ENCODE measurements at places on chromosomes 12 and 14.

DNA sequence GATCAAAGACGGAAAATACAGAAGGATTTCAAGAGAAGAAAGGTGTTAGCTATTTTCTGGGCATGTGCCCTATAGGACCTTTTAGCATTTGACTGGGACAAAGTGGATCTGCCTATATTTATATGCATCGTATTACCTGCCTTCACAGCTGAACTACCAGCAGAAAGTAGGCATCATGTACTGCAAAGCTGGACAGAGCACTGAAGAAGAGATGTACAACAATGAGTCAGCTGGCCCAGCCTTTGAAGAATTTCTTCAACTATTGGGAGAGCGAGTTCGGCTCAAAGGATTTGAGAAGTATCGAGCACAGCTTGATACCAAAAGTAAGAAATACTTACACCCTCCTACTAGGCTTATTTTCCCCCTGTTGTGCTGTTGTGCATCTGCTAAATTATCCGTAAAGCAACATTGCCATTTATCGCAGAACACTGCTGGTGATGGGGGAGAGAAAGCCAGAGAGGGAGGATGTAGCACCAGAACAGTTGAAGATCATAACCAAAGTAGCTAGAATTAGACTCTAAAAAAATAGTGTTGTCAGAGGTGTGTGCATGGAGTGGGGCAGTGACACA, 282.0 kb upstream of the RGS6 start:
- DNase-seq = no peak

DNA sequence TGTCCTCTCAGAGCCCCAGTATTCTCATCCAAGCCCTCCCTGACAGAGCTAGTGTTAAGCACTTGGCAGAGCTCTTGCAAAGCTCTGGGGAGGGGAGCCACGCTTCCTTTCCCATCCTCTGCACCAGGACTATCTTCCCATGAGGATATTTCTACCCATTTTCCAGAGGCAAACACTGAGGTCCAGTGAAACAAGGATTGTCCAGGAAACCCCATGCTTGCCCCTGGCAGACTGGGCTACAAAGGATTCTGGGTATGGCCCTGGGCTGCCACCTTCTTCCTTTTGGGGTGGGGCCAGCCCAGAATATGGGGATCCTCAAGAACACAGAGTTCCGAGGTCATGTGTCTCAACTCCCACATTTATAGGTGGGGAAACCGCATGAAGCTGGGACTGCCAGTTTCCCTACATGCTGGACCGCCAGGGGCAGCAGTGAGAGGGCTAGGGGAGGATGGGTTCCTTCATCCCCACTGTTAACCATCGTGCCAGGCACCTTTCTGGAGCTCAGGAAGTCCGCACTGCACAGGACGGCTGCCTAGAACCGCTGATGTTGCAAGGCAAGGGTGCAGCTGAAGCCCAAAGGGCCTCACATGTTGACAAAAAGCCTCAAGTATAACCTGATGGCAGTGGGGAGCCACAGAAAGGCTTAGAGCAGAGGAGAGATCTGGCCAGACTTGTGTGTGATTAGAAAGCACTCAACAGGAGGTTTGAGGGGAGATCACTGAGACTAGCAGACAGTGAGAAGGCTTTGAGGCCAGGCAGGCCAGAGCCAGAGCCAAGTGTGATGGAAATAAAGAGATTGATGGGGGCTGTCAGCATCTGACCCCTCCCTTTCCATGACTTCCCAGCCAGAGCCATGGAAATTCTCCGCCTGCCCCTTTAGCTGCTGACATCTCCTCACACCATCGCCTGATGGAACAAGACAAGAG, 5.5 kb upstream of the CCDC85C start:
- DNase-seq = no peak

- no peak for DNase-seq
Measured at GRCh38 chr14:24411443-24412389, 12.9 kb downstream of the NYNRIN start.

DNA sequence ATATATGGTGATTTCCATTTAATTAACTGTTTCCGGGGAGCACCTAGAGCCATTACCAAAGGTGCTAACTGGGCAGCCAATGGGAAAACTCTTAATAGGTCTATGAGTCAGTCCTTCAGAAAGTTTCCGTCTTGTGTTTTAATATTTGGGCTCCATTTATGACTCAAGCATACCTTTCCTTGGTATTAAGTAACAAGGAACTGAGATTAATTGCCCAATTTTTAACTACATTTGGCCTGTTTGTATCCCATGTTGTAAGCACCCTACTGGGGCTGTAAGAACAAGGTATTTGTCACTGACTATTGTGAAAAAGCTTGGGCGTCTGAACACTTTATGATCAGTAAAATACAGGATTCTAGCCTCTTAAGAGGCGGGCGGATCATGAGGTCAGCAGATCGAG, 62.8 kb upstream of the FOXN3 start:
- DNase-seq = no peak

GRCh38 chr12:41122894-41123293, 65.2 kb upstream of the PDZRN4 start:
- DNase-seq = no peak

GRCh38 chr14:93522221-93522620, 91.5 kb downstream of the UNC79 start:
- DNase-seq = no peak

DNA sequence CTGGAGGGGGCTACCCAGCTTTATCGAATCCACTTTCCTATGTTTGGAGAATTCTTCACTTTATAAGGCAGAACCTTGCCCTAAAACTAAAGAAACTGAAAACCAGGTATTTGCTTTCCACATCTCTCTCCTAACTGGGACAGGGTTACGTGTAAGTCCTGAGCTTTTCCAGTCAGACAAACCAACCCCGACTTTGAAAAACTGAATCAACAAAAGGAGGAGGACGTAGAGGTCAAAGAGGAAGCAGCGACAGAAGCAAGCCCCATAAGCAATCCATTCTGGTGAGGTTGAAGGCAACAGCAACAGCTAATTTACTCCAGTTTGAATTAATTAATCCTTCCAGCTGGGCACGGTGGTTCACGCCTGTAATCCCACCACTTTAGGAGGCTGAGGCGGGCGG, 47.2 kb downstream of the LRP6 start:
- no peak for DNase-seq

DNA sequence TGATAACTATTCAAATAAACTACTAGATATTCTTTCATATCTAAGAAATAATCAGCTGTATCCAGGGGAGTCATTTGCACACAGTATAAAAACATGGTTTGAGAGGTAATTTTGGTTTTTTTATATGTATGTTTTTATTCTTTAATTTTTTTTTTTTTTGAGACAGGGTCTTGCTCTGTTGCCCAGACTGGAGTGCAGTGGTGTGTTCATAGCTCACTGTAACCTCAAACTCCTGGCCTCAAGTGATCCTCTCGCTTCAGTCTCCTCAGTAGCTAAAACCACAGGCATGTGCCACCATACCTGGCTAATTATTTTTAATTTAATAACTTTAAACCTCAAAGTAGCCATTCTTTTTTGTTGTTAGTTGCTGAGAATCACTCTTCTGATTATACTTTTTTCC, 1.8 kb downstream of the PRORP start:
- DNase-seq = no peak

- no peak for DNase-seq
Measured at GRCh38 chr12:71556448-71556847, 107.2 kb downstream of the ZFC3H1 start.

GRCh38 chr12:129378496-129378895, 525.2 kb downstream of the GLT1D1 start:
- no peak for DNase-seq

- no peak for DNase-seq
Measured at GRCh38 chr14:34103176-34103575, 152.3 kb upstream of the EGLN3 start.

GRCh38 chr14:31622060-31622459, 60.9 kb downstream of the NUBPL start:
- no peak for DNase-seq

DNA sequence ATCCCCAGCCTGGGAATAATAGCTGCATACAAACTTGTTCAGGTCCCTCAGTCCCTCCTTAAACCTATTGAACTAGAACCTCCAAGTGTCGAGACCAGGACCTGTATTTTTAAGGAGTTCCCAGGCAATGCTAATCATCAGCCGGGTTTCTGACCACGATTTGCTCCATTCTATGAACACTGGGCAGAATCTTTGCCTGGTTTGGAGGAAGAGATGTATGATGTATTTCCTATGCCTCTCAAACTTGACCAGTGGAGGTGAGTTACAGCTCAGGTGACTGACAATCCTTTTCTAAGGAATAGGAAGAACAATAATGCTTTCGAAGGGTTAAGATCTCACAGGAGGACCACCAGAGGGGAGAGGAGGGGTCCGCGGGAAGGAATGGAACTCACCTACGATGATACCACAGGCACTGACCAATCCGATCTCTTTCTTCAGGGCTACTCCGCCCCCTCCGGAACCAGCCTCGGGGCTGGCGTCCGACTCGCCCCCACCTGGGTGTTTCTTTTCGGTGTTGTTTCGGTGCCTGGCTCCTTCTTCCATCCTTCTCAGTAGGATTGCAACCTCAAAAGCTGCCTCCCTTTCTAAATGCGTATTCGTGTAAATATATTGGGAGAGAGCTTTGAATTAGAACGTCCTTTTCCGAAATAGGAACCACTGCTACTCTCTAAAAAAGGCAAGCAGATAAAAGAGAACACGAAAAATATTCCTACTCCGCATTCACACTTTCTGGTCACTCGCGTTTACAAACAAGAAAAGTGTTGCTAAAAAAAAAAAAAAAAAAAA, 895 bp downstream of the SLC7A8 start:
- no peak for DNase-seq

- no peak for DNase-seq
Measured at GRCh38 chr14:54908190-54908589, 5.6 kb upstream of the GCH1 start.

DNA sequence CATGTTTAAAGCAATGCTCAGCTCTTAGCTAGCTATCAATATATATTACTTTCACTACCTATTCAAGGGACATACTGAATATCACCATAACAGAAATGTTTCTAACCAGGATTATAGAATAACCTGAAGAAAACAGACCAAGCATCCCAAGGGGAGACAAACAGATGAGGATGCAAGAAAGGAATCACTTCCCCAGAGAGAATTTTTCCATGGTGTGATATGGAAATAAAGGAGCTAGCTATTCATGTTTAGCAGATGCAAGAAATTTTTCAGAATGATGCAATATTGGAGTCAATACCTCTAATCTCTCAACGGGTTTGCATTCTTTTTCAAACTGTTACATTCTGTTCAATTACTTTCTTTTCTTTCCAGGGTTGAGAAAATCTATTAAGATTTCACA, 538.9 kb upstream of the FLRT2 start:
- no peak for DNase-seq

DNA sequence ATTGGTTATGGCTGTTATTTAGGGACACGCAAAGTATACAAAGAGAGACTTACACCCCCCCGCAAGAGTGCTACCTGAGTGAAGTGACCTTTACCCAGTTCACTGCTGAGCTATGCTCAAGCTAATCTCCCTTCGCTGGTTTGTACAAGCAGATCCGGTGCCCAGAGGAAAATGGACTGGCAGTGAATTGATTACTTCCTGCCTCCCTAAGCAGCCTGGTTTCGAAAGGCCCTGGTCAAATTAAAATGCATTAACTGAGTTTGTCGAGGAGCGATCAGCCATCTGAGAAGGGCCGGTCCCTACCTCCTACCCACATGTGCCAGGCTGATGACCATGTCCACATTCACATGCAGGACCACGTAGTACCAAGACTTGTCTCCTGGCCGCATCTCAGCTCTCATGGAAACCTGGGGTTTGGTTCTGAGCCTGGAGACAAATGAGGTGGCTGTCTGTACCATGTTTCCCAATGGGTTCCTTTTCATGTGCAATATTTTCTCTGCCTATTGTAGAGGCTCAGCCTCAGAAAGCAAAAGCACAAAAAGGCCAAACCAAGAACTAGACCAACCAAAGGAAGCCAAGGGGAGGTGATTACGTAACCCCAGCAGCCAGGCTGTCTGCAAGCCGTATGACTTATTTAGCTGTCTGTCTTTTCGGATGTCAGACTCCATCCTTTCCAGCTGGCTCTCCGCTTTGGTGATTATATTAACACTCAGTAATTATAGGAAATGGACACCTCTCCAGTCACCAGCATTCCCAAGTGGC, 284.7 kb upstream of the PWP1 start:
- no peak for DNase-seq

DNA sequence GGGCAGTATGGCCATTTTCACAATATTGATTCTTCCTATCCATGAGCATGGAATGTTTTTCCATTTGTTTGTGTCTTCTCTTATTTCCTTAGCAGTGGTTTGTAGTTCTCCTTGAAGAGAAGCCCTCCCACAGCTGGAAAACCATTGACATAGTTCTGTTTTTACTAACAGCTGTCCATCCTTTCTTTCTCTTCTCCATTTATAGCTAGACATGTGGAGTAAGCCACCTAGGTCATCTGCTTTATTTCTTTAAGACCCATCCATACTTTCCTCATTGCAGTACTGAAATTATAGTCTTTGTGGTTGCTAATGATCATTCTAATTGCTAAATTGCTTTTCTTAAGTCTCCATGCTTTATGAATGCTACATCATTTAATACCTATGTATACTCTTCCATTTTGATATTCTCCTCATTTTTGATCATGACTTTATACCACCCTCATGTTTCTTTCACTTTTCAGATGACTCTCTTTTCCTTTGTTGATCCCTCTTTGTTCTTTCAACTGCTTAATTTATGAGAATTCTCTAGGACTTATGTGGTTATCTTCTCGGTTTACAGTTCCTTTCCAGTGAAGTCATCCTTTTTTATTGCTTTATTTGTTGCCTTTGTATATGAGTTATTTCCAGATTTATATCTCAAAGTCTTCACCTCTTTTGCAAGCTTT, 114.2 kb downstream of the PCNX1 start:
- no peak for DNase-seq

DNA sequence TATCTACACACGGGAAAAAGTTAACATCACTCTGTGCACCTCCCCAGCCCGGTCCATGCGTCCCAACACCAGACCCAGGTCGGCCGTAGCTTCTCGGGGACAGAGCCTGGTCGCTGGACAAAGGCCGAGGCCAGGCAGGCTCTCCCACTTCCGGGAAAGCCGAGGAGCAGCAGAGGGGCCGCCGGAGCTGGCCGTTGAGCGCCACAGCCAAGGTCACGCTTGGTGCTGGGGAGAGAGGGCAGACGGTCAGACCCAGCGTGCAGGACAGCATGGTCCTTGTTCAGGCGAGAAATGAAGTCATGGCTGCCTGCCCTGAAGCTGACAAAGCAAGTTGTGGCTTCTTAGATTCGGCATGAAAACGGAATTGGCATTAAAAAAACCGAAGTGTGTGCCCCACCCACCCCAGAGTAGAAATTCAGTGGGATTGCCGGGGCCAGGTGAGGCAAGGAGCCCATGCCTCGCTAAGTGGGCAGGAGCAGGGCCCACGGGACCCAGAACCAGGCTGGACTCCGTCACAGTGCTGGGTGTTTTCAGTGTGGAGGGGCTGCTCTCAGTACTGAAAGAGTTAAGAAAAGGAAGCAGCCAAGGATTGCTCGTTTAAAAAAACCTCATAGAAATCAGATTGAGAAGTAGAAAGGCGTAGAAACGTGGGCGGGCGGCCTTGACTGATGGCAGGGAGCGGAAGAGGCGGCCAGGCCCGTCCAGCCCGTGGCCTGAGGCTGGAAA, 4.3 kb downstream of the ARL6IP4 start:
- no peak for DNase-seq

DNA sequence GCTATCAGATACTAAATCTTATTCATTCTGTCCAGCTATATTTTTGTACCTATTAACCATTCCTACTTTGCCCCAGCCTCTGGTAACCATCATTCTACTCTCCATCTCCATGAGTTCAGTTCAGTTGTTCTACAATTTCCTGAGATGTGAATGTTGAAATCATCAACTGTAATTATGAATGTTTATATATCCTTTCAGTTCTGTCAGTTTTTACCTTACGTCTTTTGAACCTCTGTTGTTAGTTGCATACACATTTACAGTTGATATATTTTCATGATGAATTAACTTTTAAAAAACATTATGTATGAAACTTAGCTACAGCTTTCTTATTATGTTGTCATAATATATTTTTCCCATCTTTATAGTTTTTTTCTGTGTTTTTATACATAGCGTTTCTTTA, 102.1 kb downstream of the ARID2 start:
- DNase-seq = no peak

All from stimulated activated CD8-positive, alpha-beta memory T cell treated with anti-CD3 and anti-CD28 coated beads, Interleukin-7, amount 100 ng/mL, for 24 hours (primary cell).